ENCODE measurements at places on chromosomes 1 and 21. TPM values are rescaled to one million over a fixed set of nuclear protein-coding genes. Genes with fewer than 3 reads are reported as not detected.

The ANGPTL1 gene
- 4.8 TPM for total RNA-seq

The OLIG2 gene
- not detected for total RNA-seq

The RRP1B gene
- 33.3 TPM for total RNA-seq

The OR2T33 gene
- not detected for total RNA-seq

The GPX7 gene
- total RNA-seq: 19.3 TPM

The FCRLA gene
- 0.83 TPM for total RNA-seq

The TRPM2 gene
- total RNA-seq: not detected

The CCDC190 gene
- not detected for total RNA-seq

The SLAMF8 gene
- not detected for total RNA-seq

The NIBAN1 gene
- 59.1 TPM for total RNA-seq

The LMOD1 gene
- total RNA-seq: 27.0 TPM

The FAM131C gene
- total RNA-seq: under 0.01 TPM

The STX12 gene
- total RNA-seq: 82.8 TPM

The STIL gene
- total RNA-seq: 9.1 TPM

The TRIM46 gene
- total RNA-seq: 10.7 TPM

The RASAL2 gene
- 34.2 TPM for total RNA-seq

The FTCD gene
- total RNA-seq: 0.30 TPM

The PATJ gene
- 2.7 TPM for total RNA-seq

The CFHR5 gene
- total RNA-seq: not detected

The GART gene
- 47.2 TPM for total RNA-seq

The RIMKLA gene
- total RNA-seq: under 0.01 TPM

The WDR47 gene
- 23.8 TPM for total RNA-seq

The SGIP1 gene
- 4.4 TPM for total RNA-seq

The MAN1C1 gene
- total RNA-seq: 0.65 TPM

The OR10J1 gene
- total RNA-seq: not detected

The AXDND1 gene
- total RNA-seq: 0.30 TPM

The TNFRSF8 gene
- total RNA-seq: not detected

The F3 gene
- 94.4 TPM for total RNA-seq

The CFHR3 gene
- total RNA-seq: 0.23 TPM

The PAQR7 gene
- 9.0 TPM for total RNA-seq

The TLR5 gene
- 0.14 TPM for total RNA-seq

The AGMAT gene
- 1.5 TPM for total RNA-seq

The CROCC gene
- total RNA-seq: 20.5 TPM

The TTC4 gene
- 23.4 TPM for total RNA-seq

The S100A1 gene
- under 0.01 TPM for total RNA-seq

The IFFO2 gene
- total RNA-seq: 10.4 TPM

The CD52 gene
- total RNA-seq: not detected

The IGSF9 gene
- not detected for total RNA-seq

The CYB5RL gene
- total RNA-seq: 5.1 TPM

The NBPF6 gene
- not detected for total RNA-seq

The G0S2 gene
- total RNA-seq: 23.6 TPM

The LAD1 gene
- total RNA-seq: not detected

The TLCD4 gene
- 0.30 TPM for total RNA-seq

The MAGOH gene
- total RNA-seq: 28.1 TPM

The ZBTB7B gene
- total RNA-seq: 19.7 TPM

The LMX1A gene
- total RNA-seq: not detected

The SPATA21 gene
- not detected for total RNA-seq

The KRTAP13-2 gene
- not detected for total RNA-seq

The EGLN1 gene
- total RNA-seq: 76.3 TPM

The NCF2 gene
- total RNA-seq: not detected

Measured in smooth muscle cell of the umbilical artery (primary cell).